Osteoblast (primary cell): ENCODE measurements at places on chromosomes 2 and 18. TPM values are rescaled to one million over a fixed set of nuclear protein-coding genes. Genes with fewer than 3 reads are reported as not detected.

DNA sequence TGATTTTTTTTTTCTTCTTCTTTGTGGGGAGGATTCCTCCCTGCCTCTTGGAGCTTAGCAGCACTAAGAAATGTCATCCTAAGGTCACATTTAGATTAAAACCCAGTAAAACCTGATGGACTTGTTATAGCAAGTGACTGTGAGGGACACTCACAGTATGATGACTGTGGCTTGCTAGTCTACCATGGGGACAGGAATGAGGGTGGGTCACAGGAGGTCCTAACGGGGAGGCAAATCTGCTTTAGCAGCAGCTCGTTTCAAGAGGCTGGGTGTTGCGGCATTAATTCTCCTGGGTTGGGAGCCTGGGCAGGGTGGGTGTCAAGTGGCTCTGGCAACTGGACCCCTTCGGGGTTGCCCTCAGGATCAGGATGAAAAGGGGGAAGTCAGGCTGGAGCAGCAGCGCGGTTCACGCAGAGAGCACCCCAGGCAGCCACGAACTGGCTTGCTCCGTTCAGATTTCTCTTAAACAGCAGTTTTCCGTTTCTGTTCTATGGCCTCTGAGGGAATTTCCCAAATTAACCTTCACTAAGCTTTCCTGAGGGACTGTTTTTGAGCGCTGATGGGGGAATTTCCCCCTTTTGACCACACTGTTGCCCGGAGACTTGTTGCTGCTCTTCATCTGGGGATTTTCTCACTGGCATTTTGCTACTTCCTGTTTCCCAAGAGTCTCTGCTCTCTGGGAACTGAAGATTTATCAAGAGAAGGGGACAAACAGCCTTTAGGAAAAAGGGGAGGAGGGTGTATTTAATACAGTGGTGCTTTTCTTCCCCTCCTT lies 59.8 kb upstream of the PELI1 start:
- DNase-seq: no peak

DNA sequence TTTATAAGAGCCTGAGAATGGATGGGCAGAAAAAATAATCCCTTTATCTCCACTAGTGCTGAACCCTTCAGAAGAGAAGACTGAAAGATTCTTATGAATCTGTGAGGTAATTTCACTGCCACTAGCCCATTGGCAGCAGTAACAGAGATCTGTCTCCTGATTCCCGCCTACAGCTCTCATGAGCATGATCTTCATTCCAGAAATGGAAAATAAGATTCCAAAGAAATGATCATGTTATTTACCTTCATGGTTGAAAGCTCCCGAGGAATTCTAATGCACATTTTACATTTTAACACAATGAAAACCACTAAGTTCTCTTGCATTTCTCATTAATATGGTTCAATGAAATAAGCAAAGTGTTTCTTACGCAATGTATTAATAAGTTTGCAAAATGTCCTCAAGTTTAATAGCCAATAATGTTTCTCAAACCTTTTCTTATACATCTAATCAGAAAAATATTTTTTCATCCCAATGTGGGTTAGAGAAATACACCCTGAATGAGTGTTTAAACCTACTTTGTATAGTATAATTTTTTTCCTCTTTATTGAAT lies 905.6 kb downstream of the TMEM182 start:
- DNase-seq: no peak

DNA sequence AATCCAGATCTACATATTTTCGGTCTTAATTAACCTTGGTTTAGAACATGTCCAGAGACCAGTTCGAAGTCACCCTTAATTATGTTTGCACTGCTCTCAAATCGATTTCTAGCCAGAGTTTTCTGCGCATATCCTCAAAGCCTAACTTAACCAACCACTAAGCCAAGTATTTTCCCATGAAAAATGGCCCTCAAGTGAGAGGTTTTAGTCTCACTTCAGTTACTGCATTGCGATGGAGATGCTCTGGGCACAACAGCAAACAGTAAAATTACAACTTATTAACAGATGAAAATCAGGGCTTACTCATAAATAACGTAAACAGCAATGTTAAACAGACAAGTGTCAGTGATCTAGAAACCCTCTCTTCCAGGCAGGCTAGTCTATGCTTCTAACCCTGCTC lies 4.5 kb downstream of the RTN4 start:
- DNase-seq: no peak

DNA sequence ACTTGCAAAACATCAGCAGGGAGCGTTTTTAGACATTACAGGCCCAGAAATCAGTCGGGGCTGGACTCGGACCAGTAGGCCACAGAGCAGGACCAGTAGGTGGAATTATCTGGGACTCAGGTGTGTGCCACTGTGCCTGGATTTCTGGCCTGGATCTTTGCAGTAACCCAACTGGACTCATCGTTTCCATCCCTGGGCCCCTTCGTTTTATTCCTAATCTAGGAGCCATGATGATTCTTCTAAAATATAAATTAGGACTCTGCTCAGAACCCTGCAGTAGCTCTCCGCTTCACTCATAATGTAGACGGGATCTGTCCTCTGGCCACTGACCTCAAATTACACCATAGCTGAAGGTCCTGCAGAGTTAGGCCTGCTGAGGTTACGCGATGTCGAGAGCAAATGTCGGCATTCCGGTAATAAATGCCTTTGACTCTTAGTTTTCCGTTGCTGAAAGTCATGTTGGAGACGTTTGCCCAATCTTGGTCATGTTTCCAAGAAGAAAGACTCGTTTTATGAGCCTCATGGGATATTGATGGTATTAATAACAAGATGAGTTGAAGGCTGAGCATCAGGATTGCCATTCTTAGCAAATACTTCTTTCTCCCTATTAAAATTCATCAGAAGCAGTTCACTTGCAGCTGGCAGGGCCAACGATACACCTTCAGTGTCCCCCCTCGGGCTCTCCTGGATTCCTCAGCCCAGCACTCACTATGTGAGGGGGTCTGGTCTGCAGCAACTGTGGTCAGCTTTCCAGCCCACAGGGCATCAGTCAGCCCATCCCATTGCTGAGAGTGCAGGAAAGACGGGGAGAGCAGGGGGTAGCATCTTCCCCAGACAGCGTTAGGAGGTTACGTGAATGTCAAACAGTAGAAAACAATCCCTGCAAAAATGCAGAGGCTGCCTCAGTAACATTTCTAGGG lies 39.9 kb upstream of the KLF11 start:
- DNase-seq: peak; percentile 73

GRCh38 chr2:196718419-196719109 lies 79.0 kb downstream of the CCDC150 start:
- DNase-seq: no peak

- DNase-seq: no peak
These were observed 50.7 kb downstream of the MGAT5 start for GRCh38 chr2:134304394-134305108.

DNA sequence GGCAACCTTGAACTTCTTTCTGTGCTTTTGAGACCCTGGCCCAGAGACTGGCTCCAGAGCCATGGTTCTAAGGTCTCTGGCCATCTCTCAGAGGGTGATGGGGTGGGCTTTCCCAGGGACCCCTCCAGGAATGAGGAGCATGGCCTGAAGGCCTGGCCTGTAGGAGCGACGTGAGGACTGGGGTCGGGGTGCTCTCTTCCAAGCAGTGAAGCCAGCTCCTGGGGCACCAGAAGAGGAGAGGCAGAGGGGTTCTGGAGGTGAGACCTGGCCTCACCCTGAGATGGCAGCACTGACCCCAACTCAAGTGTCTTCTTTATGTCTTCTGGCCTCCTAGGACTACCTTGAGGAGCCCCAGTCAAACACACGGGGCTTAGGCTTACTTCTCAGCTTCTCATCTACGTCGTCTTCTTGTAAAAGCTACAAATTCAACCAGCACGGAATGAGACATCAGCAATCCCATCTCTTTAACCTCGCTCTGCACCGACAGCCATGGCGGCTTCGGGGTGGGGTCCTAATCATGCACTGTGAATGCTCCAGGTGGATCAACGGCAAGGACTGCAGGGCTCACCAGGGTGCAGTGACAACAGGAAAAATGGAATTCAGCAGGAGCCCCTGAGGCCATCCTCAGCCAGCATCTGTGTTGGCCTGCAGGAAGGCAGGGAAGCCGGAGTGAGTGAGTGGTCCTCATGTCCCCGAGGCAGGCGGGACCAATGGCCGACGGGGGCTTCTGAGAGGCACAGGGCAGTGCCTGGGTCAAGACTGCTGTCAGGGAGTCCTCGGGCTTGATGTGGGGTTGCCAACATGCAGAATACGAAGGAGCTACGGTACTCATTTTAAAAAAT lies 214.1 kb downstream of the HDAC4 start:
- DNase-seq: peak; percentile 57

DNA sequence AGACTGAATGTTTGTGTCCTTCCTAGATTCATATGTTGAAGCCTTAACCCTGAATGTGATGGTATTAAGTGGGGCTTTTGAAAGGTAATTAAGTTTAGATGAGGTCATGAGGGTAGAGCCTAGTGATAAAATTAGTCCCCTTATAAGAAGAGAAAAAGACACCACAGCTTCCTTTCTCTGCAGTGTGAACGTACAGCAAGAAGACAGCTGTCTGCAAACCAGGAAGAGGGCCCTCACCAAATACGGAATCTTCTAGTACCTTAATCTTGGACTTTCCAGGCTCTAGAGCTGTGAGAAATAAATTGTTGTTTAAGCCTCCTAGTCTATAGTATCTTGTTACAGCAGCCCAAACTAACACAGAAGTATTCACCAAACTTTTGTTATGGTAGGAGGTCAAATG lies 57.1 kb upstream of the CYTIP start:
- DNase-seq: no peak

DNA sequence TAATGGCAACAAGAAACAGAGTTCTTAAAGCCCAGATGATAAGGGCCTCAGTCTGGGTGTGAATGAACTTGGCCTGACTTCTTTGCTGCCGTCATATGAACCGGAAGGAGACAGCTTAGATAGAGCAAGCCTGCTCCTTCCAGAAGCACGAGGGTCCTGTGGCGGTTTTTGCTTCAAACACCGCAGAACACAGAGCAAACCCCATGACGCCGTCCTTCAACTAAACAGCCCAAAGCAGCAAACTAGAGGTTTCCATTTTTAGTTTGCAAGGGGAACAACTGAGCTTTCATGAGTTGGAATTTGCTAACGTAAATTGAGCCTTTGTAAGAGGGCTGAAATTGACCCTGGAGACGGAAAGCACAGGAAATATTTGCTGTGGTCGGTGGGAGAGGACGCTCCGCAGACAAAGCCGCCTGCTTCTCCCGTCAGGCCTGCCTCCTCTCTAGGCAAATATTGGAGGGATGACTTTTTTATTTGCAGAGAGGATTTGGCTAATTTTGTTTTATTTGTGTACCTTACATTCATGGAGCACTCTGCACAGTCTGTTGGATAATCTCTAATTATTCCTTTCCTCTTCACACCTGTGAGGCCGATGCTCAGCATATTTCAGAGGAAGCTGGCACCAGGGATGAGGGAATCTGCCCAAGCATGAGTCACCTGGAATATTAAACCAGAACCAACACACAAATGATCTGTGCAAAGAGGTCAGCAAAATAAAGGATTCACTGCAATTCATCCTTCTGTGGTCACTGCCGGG lies 134.0 kb upstream of the NCK2 start:
- peak; percentile 64 for DNase-seq

GRCh38 chr2:3571284-3571683 lies 3.8 kb upstream of the RPS7 start:
- DNase-seq: no peak

- no peak for DNase-seq
These were observed 72.8 kb downstream of the SOWAHC start for GRCh38 chr2:109686921-109687320.

- no peak for DNase-seq
These were observed 25.8 kb downstream of the COA5 start for GRCh38 chr2:98582523-98582922.

- no peak for DNase-seq
These were observed 2.7 kb downstream of the EPHA4 start for GRCh38 chr2:221569425-221569845.

- DNase-seq: peak; percentile 93
These were observed 218.4 kb upstream of the HS6ST1 start for GRCh38 chr2:128536925-128537620.

GRCh38 chr2:19600506-19600905 lies 242.1 kb upstream of the OSR1 start:
- no peak for DNase-seq

- DNase-seq: no peak
These were observed at the start of gene ALKAL2 for GRCh38 chr2:287911-288757. Gene ALKAL2 (minus strand): TSS chr2:288091. CDS start chr2:287835, 256 bp downstream.

DNA sequence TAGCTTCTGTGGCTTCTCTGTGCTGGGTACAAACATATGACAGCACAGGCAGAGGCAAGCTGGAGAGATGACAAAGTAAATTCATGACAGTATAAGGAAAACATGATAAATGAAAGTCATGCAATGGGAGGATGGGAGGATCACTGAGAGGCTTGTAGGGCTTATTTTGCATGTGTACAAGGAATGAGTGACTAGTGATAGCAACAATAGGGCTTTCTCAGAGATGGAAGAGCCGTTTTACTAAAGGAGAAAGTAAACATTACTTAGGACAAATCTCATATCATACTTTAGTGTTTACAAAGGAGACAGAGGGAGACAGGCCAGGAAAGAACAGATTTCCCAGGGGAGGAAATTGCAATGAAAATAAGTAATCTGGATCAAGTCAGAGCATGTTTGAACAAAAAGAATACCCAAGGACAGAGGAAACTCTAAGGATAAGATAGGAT lies 82.5 kb upstream of the RBMS1 start:
- DNase-seq: peak; percentile 34

GRCh38 chr2:149849136-149849535 lies 261.6 kb upstream of the MMADHC start:
- DNase-seq: no peak

GRCh38 chr2:229226382-229226781 lies 44.7 kb downstream of the PID1 start:
- DNase-seq: no peak

- DNase-seq: peak; percentile 5
These were observed 16.4 kb upstream of the NFU1 start for GRCh38 chr2:69453475-69454129.

GRCh38 chr2:46499392-46499785 lies 20.0 kb downstream of the TMEM247 start:
- DNase-seq: no peak

DNA sequence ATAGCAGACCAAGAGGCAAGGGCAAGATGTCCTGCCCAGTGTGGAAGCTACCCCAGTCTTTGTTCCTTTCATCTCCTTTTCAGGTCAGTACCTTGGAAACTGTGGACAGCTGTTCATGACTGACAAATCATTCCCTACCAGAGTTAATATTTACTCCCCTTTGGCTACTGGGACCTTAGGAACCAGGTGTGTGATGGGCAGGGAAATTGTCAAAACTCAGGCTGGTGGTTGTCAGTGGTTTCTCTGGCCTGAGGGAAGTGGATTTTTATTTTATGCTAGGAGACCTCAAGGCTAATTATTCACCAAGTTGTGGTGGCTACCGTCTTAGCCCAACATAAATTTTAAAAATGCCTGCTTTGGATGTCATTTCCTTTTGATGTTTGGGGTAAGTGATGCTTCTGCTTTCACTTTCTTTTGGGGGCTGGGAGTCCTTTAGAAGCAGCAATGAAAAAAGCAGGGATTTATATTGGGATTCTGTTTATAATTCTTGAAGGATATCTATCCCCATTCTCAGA lies 119.3 kb downstream of the SETBP1 start:
- DNase-seq: no peak

TMEM18 gene
- total RNA-seq: 15.0 and 15.9 TPM in 2 replicates

ANKRD30BL gene
- total RNA-seq: 0.29 TPM in 1 of 2 replicates, not detected in the other

ANKRD53 gene
- total RNA-seq: 0.88 and 1.1 TPM in 2 replicates

FARSB gene
- total RNA-seq: 14.7 and 15.2 TPM in 2 replicates

SLC9A4 gene
- total RNA-seq: not detected in 2 replicates

TRIM43 gene
- total RNA-seq: not detected in 2 replicates
